Type B pancreatic cell (in vitro differentiated cells): ENCODE measurements at places on chromosomes 12 and 14. TPM values are rescaled to one million over a fixed set of nuclear protein-coding genes. Genes with fewer than 3 reads are reported as not detected.

DNA sequence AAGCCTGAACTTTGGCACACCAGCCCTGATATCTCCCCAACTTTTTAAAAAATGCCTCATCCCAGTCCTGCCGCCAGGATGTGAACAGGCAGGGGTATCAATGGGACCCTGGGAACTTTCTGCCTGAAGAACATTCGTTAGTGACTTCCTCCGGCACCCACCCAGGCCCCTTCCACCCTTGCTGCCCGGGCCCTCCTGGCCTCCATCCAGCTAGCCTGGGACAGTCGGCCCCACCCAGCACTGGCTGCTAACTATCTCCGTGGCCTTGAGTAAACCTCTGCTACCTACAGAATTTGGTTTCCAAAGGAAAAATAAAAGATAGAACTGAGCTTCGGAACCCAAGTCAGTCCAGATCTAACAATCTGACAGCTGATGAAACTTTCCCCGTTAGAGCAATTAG, 14.3 kb downstream of the SCARB1 start:
- H3K27me3 ChIP-seq: no peaks in the 10 kb centered on the region
- H3K36me3 ChIP-seq: no peaks in the 10 kb centered on the region
- H3K4me1 ChIP-seq: peaks cover 21% of the 10 kb centered on the region

- DNase-seq: no peak
- no peak overlapping the region for H3K4me3 ChIP-seq
- H3K4me1 ChIP-seq: no peaks in the 10 kb centered on the region
- H3K27me3 ChIP-seq: peaks cover 56% of the 10 kb centered on the region
Observed at GRCh38 chr12:113697651-113698509, 226.2 kb upstream of the LHX5 start.

Gene MGST1
- 71.6 and 150 TPM in 2 replicates for total RNA-seq

Gene ATP5F1B
- total RNA-seq: 692 and 828 TPM in 2 replicates

Gene LMO3
- 4.1 and 4.4 TPM in 2 replicates for total RNA-seq
